ENCODE measurements at places on chromosomes 12 and 14.

DNA sequence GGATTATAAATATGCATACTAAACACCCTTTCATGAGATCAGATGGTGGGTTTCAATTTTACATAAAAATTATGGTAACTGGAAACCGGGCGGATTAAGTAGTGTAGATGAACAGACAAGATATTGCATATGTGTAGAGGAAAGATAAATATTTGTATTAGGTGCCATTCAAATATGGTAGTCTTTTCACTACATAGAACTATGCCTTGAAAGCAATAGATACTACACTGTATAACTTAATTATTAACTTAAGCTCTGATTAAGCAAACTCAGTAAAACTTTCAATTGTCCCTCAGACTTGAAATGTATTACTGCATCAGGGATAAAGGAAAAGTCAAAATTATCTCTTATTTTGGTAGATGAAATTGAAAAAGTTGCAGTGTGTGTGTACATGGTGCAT lies 1.9 kb downstream of the PTPN21 start:
- no peak for DNase-seq

- no peak for DNase-seq
Measured at GRCh38 chr14:99270458-99271220, 1.4 kb downstream of the BCL11B start.

GRCh38 chr12:92619026-92619425 lies 83.8 kb upstream of the PLEKHG7 start:
- no peak for DNase-seq

DNA sequence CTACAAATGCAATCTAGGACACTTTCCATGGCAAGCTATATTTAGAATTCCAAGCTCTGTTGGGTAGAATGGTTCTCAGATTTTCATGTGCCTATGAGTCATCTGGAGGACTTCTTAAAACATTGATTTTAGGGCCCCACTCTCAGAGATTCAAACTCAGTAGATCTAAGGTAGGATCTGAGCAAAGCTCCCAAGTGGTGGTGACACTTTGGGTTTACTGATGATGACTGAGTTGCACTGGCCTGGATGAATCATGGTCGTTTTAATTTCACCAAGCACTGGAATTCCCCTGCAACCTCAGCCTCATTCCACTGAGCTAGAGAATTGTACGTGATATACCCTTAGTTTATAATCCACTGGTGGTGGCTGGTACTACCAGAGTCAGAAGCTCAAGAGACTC lies 86.5 kb downstream of the PPM1H start:
- DNase-seq = no peak

GRCh38 chr12:132470397-132470796 lies 19.6 kb upstream of the FBRSL1 start:
- no peak for DNase-seq

DNA sequence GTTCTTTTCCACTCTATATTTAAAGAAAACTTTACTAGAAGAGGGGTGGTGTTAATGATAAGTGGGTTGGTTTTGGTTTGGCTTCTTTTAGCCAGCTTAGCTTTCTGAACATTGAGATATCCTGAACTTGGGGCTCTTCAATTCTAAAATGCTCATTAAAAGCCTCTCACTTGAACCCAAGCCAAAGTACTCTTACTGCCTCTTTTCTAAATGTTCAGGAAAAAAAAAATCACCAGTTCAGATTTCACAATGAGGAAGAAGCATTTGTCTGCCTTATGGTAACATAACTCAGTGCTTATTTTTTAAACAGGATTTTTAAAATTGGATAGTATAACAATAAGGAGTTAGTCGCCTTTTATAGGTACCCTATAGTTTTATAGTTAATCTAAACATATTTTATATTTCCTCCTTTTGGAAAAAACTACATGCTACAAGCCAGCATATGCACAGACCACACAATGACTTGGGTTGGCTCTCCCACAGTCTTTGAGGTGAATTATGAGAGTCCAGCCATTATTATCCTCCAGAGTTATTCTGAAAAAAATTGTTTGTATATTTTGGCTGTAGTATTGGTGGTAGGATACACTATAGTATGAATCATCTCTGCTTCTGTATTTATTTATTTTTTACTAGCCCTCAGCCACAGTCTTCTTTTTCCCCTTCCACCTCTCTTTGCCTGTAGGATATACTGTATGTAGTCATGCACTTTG lies 195.5 kb upstream of the TMPO start:
- DNase-seq = no peak

DNA sequence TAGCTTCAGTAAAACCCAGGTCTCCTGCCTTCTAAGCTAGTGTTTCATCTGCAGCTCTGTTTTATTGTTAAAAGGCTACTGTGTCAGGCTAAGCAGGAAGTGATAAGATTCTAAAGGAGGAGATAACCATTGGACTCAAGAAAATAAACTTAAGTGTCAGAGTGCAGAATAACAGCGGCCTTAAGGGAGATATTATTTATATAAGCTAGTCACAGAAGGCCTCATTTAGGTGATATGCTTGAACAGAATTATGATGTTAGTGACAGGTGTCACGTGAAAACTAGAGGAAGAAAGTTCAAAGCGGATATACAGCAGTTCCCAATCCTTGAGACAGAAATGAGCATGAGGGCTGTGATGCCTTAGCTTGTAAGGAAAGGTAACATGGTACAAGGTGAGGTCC lies 373.4 kb downstream of the FOXG1 start:
- no peak for DNase-seq

GRCh38 chr14:53599221-53599945 lies 357.2 kb downstream of the BMP4 start:
- DNase-seq = no peak

DNA sequence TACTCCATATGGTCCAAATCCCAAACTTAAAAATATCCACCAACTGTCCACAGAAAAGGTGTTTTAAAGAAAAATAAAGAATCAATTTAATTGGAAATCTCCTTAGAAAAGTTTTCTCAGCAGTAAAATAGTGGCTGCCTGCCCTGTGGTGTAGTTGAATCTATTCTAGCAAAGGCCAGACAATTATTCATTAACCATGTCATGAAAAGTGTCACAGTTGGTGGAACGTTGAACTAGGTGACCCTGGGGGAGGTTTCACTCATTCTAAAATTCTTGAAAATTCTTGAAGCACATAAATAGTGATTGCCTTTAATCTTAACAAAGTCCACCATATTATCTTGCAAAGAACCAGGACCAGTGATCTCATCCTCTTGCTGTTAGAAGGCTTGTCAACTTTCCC lies 78.4 kb upstream of the GZMB start:
- DNase-seq = no peak

- DNase-seq = no peak
Measured at GRCh38 chr14:82410064-82410463, 876.4 kb upstream of the SEL1L start.

GRCh38 chr12:92543359-92543758 lies 159.4 kb upstream of the PLEKHG7 start:
- no peak for DNase-seq

GRCh38 chr12:124837958-124838803 lies 25.5 kb downstream of the SCARB1 start:
- no peak for DNase-seq

- DNase-seq = no peak
Measured at GRCh38 chr14:25436288-25436875, 386.4 kb upstream of the STXBP6 start.

GRCh38 chr14:59026081-59026480 lies 162.4 kb upstream of the DAAM1 start:
- no peak for DNase-seq

DNA sequence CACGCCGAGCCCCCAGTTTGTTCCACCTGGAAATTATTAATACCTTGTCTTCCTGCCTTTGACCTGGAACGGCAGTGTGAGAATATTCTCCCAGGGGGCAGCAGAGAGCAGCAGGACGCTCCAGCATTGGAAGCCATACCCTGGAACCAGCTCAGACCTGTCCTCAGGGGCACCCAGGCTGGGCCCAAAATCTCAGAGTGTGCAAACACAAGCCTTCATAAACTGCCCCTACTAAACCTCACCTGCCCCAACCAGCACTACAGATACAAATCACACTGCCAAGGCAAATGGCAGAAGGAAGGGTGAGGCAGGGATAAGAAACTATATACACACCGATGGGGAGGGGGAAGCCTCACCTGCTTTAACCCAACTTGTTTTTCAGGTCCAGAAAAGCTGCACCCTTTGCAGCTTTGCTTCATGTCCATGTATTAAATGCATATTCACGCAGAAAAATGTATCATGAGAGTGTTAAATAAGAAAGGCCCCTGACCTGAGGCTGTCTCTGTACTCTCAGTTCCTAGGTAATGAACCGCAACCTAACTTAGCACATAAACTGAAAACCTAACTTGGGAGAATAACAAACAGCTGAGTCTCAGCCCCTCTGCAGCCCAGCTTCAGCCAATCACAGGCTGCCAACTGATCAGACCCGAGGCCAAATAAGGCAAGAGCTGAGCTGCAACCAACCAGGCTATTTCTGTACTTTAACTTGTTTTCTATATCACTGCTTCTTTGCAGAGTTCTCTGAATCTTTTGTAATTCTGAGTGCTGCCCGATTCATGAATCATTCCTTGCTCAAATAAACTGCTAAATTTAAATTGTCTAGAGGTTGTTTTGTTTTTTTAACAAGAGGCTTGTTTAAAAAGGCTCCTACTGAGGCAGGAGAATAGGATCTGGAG lies 130.1 kb downstream of the SPTSSA start:
- DNase-seq = no peak

DNA sequence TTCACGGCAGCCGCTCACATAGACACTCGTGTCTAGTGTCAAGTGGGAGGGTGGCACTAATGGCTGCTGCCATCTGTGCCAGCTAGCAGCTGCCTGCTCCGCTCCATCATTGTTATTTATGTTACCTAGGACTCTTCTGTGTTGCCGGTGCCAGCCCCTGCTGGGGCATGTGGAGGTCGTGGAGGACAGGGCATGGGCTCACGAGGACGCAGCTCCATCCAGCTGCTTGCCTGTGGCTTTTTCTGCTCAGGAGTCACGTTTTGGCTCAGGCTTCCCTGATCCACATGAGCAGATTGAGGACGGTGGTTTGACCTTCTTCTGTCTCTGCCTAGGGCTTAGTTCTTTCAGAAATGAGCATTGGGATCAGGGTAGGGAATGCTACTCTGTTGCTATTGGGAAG lies 31.2 kb downstream of the TPCN1 start:
- DNase-seq = no peak

DNA sequence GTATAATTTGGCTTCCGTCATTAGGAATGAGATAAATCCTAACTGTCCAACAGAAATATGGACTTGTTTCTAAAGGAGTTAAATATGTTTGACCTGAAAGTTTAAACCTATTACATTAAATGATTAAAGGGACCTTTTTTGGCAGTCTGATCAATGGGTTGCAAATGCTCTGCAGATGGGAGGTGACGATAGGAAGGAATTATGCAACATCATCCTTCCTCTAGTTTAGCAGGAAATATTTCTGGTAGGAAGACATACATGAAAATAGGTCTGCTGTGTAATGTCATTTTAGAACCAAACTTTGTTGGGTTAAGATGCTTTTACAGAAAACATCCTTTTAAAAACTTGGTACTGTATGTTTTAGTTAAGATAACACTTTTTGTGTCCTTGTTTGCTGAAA lies 2.6 kb downstream of the LRRC10 start:
- DNase-seq = no peak

- DNase-seq = no peak
Measured at GRCh38 chr12:79141776-79142175, 277.2 kb downstream of the SYT1 start.

GRCh38 chr14:30410986-30411385 lies 148.0 kb upstream of the G2E3 start:
- no peak for DNase-seq

DNA sequence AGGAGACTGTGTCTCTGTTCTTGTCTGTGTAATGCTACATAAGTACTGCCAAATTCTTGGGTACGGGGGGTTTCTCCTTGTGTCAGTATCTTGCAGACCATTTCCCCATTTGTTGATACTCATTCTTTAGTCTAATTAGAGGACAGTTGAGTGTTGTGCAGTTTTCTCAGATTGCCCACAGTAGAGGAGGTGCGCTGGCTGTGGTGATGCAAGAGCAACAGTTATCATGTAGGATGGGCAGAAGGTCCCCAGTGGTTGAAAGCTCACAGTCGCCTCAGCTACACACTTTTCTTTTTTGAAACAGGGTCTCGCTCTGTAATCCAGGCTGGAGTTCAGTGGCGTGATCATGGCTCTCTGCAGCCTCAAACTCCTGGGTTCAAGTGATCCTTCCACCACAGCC lies 37.8 kb upstream of the ATP2A2 start:
- DNase-seq = no peak

DNA sequence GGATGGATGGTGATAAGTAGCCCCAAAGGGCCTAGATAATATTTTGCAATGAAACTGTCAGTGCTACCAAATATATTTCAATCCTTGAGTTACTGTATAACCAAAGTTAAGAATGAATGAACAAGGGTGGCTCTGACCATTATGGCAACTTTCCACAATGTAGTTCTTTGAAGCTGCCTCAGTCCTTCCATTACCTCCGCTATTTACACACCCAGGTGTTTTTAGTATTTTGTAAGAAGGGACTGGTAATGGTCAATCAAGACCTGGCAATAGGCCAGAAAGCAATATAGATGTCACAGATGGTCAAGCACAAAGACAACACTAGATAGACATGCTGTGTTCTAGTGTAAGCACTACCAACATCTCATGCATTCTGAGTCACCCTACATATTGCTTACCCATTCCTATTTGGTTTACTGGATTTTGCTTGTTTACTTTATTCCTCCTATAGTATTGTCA lies 16.3 kb downstream of the DUSP16 start:
- no peak for DNase-seq

DNA sequence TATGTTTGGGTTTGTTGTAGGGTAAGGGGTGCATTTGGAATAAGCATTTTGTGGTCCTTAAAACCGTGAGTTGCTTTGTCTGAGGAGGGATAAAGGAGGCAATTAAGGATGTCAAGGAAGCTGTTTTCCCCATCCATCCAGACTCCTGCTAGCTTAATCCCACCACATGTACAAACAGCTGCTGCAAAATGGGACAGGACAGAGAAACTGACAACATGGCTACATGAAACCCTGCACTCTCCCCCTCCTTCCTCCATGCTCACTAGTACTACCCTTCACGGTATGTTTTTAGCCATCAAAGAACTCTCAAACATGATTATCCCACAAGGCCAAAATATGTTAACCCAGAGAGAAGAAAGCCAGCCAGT lies 20.6 kb downstream of the ST8SIA1 start:
- DNase-seq = no peak

- no peak for DNase-seq
Measured at GRCh38 chr14:52553671-52554575, 1.3 kb downstream of the GPR137C start.
